ENCODE measurements at places on chromosomes 6 and 20.

DNA sequence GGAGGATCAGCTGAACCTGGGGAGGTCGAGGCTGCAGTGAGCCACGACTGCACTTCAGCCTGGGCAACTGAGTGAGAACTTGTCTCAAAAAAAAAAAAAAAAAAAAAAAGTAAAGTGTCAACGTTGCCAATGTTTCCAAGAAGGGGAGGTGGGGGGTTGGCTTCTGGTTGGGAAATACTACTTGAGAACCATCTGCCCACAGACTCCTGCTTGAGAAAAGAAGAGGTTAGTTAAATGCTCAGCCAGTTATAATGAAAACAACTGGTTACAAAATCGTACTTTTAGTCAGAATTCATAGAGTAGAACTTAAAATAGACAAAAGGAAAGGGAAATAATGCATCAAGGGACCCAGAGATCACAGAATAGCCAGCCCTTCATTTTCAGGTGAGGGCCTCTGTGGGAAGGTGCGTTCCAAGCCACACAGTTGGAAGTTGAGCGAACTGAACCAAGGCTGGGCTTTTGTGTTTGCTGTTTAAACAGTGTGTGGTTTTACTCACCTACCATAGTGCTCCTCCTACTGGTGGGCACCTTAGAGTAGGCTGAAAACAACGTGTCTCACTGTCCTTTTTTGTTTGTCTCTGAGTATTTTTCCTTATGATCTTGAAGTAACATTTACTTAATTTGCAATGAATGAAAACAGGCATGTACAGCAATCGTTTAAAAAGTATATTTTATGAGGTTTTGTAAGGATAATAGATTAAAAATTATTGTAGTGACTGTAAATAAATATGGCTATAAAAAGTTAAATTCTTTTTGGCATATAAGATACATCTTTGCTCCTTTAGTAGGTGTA lies 200.7 kb downstream of the BCAS1 start:
- H3K27ac ChIP-seq, result no peak overlapping the region
- no peaks in the 10 kb centered on the region for H3K27me3 ChIP-seq
- H3K4me1 ChIP-seq, result peaks cover 10% of the 10 kb centered on the region
- DNase-seq, result no peak

DNA sequence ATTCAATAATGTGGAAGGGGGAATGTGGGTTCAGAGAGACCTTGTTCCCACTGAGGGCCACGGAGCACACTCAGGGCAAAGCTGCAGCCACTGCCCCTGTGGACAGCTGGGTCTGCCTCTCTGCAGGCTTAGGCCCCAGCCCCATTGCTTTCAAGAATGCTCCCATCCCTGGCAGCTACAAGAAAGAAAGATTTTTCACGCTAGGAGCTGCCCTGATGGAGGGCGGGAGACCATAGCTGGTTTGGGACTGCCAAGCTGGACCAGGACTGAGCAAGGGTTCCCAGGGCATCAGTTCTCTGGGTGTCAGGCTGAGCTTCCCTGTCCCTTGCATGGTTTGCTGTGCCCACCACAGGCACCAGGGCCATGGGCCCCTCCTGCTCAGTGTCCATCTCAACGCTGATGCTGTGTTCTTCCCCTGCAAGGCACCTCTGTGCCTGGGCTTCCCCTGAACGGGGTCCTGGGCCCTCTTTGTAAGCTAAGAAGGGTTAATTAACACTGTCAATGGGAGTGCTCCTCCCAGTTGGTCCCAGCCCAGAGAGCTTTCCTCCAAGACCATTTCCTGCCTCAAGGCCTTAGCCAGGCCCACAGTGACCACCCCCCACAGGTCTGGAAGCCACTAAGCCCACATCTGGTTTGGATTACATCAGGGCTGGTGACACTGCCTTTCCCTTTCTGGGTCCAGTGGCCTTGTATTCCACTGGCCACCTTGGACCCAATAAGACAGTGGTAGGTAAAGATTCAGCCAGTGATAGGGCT lies 8.4 kb downstream of the FOXS1 start:
- peaks cover 24% of the 10 kb centered on the region for H3K4me1 ChIP-seq
- no peak overlapping the region for H3K27ac ChIP-seq

- H3K36me3 ChIP-seq, result peaks cover 1% of the 10 kb centered on the region
- no peak overlapping the region for H3K4me3 ChIP-seq
- H3K27ac ChIP-seq, result no peak overlapping the region
- no peak for DNase-seq
Measured at GRCh38 chr6:107869871-107870270, 45.8 kb upstream of the SCML4 start.

GRCh38 chr20:63027221-63027921 lies 20.6 kb upstream of the BHLHE23 start:
- H3K4me3 ChIP-seq, result peak overlapping the region; percentile 1
- no peaks in the 10 kb centered on the region for H3K27me3 ChIP-seq
- DNase-seq, result no peak
- H3K4me1 ChIP-seq, result peaks cover 22% of the 10 kb centered on the region
- no peaks in the 10 kb centered on the region for H3K36me3 ChIP-seq

- no peaks in the 10 kb centered on the region for H3K36me3 ChIP-seq
- no peak overlapping the region for H3K27ac ChIP-seq
- no peaks in the 10 kb centered on the region for H3K4me1 ChIP-seq
- no peaks in the 10 kb centered on the region for H3K27me3 ChIP-seq
- DNase-seq, result no peak
Measured at GRCh38 chr20:36017048-36017951, 48.9 kb downstream of the CNBD2 start.

GRCh38 chr20:37776049-37776448 lies 82.2 kb downstream of the CTNNBL1 start:
- H3K27me3 ChIP-seq, result no peaks in the 10 kb centered on the region
- no peaks in the 10 kb centered on the region for H3K36me3 ChIP-seq
- no peak for DNase-seq
- no peak overlapping the region for H3K4me3 ChIP-seq
- no peaks in the 10 kb centered on the region for H3K4me1 ChIP-seq

- no peak for DNase-seq
- no peaks in the 10 kb centered on the region for H3K36me3 ChIP-seq
- no peaks in the 10 kb centered on the region for H3K27me3 ChIP-seq
- H3K4me1 ChIP-seq, result no peaks in the 10 kb centered on the region
- no peak overlapping the region for H3K4me3 ChIP-seq
Measured at GRCh38 chr6:69693762-69694161, 103.0 kb downstream of the LMBRD1 start.

- H3K27me3 ChIP-seq, result no peaks in the 10 kb centered on the region
- no peak overlapping the region for H3K27ac ChIP-seq
- H3K4me1 ChIP-seq, result no peaks in the 10 kb centered on the region
Measured at GRCh38 chr6:39876826-39877225, 57.4 kb downstream of the MOCS1 start.

- H3K36me3 ChIP-seq, result no peaks in the 10 kb centered on the region
- H3K4me3 ChIP-seq, result no peak overlapping the region
- no peaks in the 10 kb centered on the region for H3K27me3 ChIP-seq
Measured at GRCh38 chr6:141443668-141444289, 688.9 kb upstream of the GJE1 start.

GRCh38 chr20:23042270-23042669 lies 7.2 kb downstream of the SSTR4 start:
- H3K36me3 ChIP-seq, result no peaks in the 10 kb centered on the region
- no peak overlapping the region for H3K4me3 ChIP-seq
- peaks cover 3% of the 10 kb centered on the region for H3K4me1 ChIP-seq
- no peak overlapping the region for H3K27ac ChIP-seq
- no peak for DNase-seq

- H3K27me3 ChIP-seq, result 0 out of 2 replicates have a peak, but pooled peaks cover 2% of the 10 kb centered on the region
- no peak overlapping the region for H3K4me3 ChIP-seq
- no peaks in the 10 kb centered on the region for H3K36me3 ChIP-seq
- no peak overlapping the region for H3K27ac ChIP-seq
- DNase-seq, result peak; percentile 61
Measured at GRCh38 chr20:21640556-21640955, 64.9 kb upstream of the PAX1 start.

DNA sequence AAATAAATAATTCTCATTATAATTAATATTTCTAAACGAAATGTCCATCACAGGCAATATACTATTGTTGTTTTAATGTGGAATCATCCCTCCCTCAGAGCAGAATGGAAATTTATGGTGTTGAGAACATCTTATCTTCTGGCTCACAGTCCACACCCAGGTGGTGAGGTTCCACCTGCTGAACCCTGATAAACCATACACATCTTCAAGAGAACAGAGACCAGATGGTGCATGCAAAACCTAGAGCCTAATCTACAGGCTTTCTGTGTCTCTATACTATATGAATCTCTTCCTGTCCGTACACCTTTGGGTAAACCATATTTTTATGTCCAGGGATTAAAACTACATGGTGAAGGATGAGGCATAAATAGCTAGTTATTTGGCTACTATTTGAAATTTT lies 52.3 kb upstream of the UFL1 start:
- H3K27ac ChIP-seq, result no peak overlapping the region
- H3K27me3 ChIP-seq, result no peaks in the 10 kb centered on the region
- no peaks in the 10 kb centered on the region for H3K36me3 ChIP-seq
- H3K4me1 ChIP-seq, result no peaks in the 10 kb centered on the region

DNA sequence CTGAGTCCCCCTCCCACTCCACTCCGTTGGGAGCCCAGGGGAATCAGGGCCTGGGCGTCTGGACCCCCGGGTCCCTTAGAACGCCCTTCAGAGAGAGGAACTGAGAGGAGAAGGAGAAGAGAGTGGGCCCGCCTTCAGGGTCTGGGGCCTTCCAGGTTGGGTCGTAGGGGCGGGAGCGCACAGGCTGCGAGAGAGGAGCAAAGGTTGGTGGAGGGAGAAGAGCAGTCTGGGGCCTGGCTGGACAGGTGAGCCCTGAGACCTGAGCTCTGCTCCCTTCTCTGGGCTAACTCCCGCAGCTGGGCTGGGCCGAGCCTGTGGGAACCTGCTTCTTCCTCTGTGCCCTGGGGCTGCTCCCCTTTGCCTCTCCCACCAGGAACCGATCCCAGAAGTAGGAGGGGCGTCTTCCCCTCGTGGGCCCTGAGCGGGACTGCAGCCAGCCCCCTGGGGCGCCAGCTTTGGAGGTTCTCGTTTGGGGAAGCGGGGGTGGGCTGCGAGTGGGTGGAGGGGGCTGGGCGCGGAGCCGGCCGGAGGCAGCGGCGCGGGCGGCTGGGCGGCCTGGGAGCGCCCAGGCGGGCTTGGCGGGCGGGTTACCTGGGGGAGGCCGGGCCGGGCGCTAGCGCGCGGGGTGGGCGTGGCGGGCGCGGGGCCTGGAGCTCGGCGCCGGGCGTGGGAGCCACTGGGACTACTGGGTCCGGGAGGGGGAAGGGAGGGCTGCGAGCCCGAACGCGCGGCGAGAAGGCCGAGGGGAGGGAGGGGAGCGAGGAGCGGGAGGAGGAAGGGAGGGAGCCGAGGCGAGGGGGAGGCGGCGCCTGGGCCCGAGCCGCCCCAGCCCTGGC lies at the start of gene DDR1:
DDR1 (plus strand) TSS at position 835 of the 836 bp plus-strand sequence. CDS start 4,211 bp downstream, outside the sequence.
- peaks cover 5% of the 10 kb centered on the region for H3K36me3 ChIP-seq
- H3K4me1 ChIP-seq, result peaks cover 12% of the 10 kb centered on the region
- H3K27me3 ChIP-seq, result no peaks in the 10 kb centered on the region
- H3K4me3 ChIP-seq, result peak within 1 kb of the TSS; percentile 85
- DNase-seq, result peak; percentile 76

GRCh38 chr6:126657561-126658175 lies 317.8 kb downstream of the CENPW start:
- H3K27ac ChIP-seq, result no peak overlapping the region
- H3K36me3 ChIP-seq, result no peaks in the 10 kb centered on the region
- H3K4me1 ChIP-seq, result no peaks in the 10 kb centered on the region
- no peaks in the 10 kb centered on the region for H3K27me3 ChIP-seq
- no peak for DNase-seq

DNA sequence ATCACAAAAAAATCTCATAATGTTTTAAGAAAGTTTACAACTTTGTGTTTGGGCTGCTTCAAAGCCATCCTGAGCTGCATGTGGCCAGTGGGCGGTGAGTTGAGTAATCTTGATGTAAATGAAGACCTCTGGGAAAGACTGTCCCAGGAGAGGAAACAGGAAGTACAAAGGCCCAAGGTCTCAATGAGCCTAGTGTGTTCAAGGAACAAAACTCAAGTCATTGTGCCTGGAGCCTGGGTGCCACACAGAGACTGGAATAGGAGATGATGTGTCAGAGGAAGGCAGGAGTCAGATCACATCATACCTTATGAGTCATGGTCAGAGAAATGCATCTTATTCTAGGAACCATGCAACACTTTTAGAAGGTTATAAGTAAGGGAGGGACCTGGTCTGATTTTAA lies 51.5 kb downstream of the COL19A1 start:
- no peaks in the 10 kb centered on the region for H3K27me3 ChIP-seq
- H3K4me3 ChIP-seq, result no peak overlapping the region
- H3K36me3 ChIP-seq, result no peaks in the 10 kb centered on the region
- H3K4me1 ChIP-seq, result no peaks in the 10 kb centered on the region
- DNase-seq, result no peak

- H3K4me1 ChIP-seq, result peaks cover 4% of the 10 kb centered on the region
- H3K27ac ChIP-seq, result no peak overlapping the region
- H3K4me3 ChIP-seq, result no peak overlapping the region
- H3K27me3 ChIP-seq, result no peaks in the 10 kb centered on the region
Measured at GRCh38 chr6:81909981-81910900, 157.8 kb upstream of the TENT5A start.

DNA sequence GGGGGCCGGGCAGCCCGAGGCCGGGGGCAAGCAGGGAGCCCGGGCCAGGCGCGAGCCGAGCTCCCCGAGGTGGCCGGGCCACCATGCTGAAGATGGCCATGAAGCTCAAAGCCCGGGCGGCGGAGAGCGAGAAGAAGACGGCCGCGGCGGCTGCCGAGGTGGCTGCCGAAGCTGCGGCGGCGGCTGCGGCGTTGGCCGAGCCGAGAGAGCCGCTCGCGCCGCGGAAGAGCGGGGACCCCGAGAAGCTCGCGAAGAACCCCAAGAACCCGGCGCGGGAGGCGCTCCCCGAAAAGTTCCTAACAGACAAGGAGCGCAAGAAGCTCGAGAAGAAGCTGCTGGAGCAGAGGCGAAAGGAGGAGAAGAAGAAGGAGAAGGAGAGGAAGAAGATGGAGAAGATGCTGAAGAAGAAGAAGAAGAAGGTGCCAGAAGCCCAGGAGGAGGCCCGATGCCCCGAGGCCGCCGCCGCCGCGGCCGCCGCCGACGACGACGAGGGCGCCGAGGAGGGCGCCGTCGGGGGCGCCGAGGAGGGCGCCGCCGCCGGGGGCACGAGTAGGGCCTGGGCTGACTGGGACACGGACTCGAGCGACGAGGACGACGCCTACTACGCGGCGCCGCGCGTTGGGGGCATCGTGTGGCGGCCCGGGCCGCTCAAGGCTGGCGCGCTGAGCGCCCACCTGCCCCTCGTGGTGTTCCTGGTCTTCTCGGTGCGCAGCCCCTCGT lies 37.4 kb downstream of the GNAS start:
- H3K4me3 ChIP-seq, result peak overlapping the region; percentile 85
- H3K27ac ChIP-seq, result peak overlapping the region; percentile 5
- no peaks in the 10 kb centered on the region for H3K27me3 ChIP-seq
- peaks cover 2% of the 10 kb centered on the region for H3K4me1 ChIP-seq

DNA sequence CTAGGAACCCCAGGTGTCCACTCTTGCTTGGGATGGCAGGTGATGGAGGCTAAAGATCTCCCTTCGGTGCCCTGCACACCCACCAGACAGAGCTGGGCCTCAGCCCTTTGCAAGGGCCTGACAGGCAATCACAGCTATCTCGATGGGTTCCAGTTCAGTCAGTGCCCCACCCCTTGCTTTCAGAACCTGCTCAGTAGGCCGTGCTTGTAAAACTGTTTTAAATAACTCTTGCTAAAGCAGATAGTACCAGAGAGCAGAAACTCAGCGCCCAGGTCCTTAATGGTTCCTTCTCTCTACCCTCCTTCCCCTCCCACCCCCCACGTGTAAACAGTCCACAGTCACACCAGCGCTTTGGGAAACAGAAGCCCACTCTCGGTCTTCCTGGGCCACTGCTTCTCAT lies 39.2 kb downstream of the C6orf132 start:
- no peak overlapping the region for H3K4me3 ChIP-seq
- DNase-seq, result no peak
- H3K27me3 ChIP-seq, result no peaks in the 10 kb centered on the region
- no peak overlapping the region for H3K27ac ChIP-seq
- H3K4me1 ChIP-seq, result peaks cover 3% of the 10 kb centered on the region
